Body of pancreas (tissue), 4 donors: ENCODE measurements at places on chromosomes 1 and 21.

DNA sequence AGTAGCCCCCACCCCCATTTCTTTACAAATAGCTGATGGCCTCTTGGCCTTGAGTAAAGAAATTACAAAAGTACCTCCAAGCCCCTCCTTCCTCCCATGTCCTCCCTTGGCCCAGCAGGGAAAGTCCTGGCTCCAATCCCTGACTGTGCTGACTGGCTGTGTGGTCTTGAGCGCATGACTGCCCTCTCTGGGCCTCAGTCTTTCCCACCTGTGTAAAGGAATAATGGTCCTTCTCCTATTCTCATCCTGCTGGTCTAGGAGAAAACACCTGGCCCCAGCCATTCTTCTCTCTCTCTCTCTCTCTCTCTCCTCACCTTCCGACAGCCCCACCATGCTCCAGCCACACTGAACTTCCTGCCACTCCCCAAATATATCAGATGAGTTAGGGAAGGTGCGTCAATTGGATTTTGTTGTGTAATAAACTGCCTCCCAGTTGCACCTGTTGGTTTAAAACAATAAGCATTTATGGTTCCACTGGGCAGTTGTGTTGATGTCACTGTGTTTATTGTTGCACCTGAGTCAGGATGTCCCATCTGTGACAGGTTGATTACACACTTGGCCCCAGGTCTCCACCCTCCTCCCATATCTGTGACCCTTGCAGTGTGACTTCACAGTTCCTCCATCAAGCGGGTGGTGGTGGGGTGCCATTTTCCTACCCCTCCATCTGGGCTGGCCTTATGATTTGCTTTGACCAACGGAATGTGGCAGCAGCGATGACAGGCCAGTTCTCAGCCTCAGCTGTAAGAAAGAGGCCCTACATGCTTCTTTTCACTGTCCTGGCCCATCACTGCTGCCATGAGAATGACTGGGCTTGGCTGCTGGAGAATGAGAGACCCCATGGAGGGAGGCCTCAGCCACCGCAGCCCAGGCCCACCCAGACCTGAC lies 22.3 kb upstream of the LRP8 start:
- no peak for DNase-seq

DNA sequence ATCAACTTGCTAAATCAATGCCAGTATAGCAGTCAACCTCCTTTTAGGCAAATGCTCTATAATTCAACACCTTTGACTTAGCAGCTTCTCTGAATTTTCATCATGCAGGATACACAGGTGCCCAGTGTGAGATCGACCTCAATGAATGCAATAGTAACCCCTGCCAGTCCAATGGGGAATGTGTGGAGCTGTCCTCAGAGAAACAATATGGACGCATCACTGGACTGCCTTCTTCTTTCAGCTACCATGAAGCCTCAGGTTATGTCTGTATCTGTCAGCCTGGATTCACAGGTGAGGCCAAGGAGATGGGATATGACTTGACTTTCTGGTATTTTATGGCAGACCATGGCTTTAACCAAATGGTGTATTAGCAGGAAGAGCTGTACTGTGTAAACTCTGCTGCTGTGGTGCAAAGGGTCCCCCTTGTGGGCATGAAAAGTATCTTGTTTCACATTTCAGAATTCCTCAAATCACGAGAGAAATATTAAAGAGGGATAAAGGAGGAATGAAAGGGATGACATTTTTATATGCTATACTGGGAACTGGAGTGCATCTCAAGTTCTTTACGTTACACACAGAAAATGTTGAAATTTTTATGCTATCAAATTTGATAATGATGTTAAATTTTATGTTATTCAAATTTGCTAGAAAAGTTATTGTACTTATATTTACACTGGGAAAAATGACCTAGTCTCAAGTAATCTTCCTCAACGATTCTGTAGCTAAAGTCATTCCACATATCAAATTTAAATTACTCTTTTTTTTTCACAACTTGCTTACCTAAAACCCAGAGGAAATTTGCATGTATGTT lies 88.9 kb downstream of the CRB1 start:
- peak; percentile 32 for DNase-seq

DNA sequence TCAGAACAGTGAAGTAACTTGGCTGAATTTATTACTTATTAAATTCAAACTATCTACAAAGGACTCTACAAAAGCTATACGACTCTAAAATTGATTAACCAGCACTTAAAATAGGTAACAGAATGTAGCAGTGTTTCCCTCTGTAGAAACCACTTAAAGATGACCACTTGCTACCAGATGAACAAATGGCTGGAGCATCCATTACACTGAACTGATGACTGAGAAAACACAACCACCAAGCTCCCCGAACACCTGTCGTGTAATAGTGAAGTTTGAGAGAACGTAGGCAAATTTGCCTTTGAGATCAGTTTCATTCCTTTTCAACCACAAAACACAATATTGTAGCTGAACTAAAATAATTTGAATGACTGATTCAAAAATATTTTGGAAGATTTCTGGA lies 226.7 kb downstream of the KCNT2 start:
- no peak for DNase-seq

DNA sequence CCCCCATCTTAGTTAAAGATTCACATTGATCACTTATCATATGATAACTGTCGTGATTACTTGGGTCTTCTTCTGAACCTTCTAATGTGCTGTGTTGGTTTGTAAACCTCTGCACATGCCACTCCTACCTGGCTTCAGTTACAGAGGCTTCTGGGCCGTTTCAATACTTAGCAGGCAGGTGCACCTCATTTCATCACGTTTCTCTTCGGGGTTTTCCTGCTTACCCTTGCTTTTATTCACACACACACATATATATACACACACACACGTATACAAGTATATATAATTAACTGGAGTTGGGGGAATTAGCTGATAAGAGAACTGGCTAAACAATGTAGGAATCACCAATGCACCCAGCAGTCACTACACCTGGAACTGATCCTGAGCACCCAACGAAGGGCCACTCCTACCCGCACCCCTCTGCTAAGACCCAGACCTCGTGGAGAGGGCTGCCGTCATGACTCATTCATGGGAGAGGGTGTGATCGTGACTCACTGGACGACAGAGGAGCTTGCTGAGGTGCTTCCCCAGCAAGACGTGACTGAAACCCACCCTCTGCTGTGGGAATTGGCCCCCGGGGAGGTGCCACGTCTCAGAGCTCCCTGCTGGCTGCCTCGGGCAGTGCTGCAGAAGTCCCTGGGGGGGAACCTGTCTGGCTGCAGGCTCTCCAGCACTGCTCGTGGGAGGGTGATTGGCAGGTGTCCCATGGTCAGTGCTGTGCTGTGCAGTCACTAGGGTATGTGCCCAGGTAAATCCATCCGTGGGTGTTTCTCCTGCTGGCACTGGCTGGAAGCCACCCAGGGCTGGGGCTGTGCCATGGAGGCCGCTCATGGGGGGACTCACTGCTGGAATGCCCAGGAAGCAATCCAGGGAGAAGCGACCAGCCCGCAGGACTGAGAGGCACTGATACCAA lies 166.6 kb downstream of the DYRK1A start:
- DNase-seq = peak; percentile 33

GRCh38 chr1:8077120-8077573 lies 51.0 kb upstream of the ERRFI1 start:
- DNase-seq = peak; percentile 66

GRCh38 chr1:91742848-91743292 lies 143.1 kb downstream of the TGFBR3 start:
- DNase-seq = peak; percentile 74

DNA sequence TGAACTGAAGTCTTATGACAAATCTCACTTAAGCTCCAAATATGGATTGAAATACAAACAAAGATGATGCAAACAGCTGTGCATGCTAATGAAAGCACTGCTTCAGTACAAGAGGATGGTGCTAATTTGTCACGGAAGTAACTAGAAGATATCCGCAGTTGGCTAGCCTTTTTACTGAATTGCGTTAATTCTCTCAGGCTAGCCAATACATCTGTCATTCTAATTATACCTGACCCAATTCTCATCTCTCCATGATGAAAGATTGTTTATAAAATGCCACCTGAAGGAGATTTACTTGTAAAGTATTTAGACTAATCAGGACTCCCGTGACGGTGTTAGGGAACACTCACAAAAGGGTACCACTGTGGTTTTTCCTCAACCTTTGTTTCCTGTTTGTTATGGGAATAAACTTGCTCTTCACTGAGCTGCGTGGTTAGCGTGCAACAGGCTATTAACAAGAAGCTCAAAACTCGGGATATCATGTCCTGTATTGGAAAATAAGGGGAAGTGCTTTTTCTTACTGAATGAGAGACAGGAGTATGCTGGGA lies 162.5 kb downstream of the APP start:
- DNase-seq = no peak

DNA sequence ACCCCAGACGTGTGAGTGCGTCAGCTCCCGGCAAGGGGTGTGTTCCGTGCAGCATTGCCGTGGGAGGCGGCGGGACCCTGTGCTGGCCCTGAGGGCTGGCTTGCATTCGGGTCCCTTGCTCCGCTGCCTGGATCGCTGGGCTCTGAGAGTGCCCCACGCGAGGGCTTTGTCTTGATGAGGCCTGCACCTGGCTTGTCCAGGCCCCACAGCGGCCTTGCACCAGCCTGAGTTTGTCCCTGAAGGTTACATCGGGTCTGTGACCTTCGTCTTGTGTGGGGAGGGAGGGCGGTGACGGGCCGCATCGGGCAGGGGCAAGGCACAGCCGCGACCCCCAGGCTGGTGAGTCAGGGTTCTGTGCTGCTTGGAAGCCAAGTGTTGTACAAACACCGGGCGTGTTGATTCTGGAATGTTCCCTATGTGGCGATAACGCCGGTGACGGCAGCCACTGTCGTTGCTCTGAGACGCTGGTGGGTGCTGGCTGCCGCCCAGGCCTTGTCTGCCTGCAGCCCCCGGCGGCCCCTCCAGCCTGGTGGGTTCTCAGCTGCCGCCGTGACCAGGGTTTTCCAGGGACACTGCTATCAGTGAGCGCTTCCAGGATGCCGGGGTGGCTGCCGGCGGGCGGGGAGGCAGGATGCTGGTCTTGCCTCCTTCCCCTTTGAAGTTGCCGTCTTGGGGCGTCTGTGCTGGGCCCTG lies 42.9 kb downstream of the SLX9 start:
- no peak for DNase-seq

GRCh38 chr1:38077523-38078147 lies 31.0 kb upstream of the POU3F1 start:
- DNase-seq = no peak

- DNase-seq = no peak
Observed at GRCh38 chr1:4962836-4963235, 308.4 kb downstream of the AJAP1 start.

DNA sequence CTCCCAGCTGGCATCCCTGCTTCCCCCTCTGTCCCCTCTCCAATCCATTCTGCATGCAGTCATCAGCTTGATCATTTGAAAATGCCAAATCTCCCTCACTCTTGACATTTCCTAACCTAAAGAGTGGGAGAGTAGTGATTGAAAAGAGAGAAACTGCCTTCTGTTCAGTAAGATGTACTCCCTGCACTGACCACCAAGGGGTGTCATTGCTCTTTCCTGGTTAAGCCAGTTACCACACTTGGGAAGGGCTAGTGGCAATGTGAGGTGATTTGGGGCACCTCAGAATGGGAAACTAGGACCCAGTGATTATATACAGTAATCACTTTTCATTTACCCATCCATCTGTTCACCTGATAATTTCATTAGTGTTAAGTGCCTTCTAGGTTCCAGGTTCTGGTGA lies 6.9 kb upstream of the TMEM269 start:
- DNase-seq = peak; percentile 33

GRCh38 chr1:239682960-239683359 lies 296.6 kb downstream of the CHRM3 start:
- DNase-seq = no peak

DNA sequence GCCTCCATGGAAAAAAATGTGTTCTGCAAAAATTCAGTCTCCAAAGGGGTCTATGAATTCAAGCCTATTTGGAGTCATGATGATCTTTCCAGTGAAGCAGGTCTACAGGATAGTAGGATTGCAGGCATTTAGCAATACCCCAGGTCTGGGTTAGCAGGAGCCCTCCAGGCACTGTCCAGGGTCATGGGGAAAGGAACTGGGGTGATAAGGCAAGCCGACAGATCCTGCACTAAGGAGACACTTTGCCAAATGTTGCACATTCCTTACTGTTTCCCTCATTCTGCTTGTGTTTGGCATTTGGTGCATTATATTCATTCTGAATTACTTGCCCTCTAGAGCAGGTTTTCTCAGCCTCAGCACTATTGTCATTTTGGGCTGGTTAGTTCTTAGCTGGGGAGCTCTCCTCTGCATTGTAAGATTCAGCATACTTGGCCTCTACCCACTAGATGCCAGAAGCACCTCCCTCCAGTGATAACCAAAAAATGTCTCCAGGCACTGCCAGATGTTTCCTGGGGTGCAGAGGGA lies 333.3 kb upstream of the PLXNA2 start:
- no peak for DNase-seq

DNA sequence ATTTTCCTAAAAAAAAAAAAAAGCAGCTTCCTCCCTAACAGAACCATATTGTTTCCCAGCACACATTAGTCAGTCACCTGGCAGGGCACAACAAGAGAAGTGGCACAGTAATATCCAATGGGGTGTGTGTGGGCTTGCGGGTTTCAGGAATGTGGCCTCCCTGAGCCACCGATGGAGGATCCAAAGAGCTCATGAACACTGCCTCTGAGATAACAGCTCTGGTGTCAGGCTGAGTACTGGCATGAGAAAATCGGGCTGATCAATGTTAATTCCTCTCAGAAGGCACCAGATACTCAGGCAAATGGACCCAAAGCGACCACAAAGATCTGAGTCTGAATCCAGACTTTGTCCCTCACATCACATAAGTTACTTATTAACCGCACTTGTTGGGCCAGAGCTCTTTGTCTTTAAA lies 2.2 kb upstream of the LYPD8 start:
- peak; percentile 22 for DNase-seq

DNA sequence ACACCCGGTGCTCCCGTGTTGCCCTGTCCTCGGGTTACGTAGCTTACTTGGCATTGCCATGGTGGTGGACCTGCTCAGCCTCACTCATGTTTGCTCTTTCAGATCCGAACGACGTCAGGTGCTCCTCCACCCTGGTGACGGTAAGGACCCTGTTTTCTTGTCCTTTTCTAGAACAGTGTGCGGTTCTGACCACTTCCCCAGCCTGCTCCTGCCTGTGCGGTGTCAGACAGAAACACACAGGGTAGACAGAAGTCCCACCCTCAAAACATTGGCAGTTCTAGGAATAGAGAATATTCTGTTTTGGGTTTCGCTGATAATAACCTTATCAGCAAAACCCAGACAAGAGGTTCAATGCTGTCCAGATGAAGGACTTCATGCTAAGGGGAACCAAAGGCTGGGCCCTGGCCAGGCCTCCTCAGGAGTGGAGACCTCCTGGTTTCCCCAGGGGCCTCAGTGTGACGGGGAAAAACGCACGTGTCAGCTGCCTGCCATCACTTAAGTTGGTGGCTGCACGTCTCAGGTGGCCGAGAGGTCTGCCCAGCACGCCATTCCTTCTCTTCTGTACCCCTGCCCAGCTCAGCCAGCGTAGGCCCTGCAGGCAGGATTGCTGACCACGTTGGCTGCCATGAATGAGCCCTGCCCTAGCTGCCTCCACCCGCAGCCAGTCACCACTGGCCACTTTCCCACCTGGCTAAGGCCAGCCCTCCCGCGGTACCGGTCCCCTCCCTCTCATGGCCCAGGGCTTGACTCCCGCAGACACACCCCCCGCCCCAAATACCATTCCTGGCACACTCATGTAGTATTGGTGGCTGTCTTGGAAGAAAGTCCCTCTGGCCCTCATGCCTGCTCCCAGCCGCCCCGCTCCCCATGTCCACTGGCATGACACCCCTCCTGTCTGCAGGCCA lies 33.6 kb downstream of the SLC37A1 start:
- no peak for DNase-seq

- no peak for DNase-seq
Observed at GRCh38 chr1:115156826-115157468, 67.6 kb upstream of the TSPAN2 start.
